ENCODE measurements at places on chromosomes 4 and X.

- no peak for DNase-seq
Measured at GRCh38 chr4:90841676-90842075, 714.5 kb downstream of the CCSER1 start.

- DNase-seq: no peak
Measured at GRCh38 chr4:132502096-132502552, 647.0 kb upstream of the PCDH10 start.

DNA sequence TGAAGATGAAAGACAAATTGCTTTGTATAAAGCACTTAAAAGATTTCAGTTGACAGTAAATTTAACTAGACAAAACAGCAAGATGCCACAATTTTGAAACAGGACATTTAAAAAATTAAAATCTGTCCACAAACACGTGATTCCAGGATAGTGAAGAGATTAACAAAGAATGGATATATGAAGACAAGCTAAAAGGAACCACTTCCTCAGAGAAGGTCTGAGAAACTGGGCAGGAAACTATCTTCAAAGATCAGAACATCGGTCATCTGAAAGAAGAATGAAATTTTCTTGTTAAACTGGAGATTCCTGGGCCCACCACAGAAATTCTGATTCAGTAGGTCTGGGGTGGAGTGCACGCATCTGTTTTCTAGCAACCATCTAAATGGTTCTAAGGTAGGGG is 1.4 kb downstream of the RWDD4 start:
- DNase-seq: no peak

DNA sequence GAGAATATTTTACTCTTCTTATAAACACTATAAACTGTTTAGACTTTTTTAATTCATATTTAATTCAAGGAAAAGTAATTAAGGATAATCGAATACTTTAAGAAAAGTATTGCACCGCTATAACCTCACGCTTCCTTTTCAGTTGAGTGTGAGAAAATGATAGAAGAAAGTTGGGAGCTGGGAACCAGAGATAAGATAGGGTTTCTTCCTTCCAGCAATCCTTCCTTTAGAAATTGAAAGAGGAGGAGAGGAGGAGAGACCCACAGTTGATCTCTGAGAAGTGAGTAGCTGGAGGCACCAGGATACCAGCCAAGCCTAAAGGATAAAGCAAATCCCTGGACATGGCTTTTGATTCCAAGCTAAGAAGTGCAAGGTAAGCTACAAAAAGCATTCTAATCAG is 242.3 kb upstream of the NOCT start:
- no peak for DNase-seq

DNA sequence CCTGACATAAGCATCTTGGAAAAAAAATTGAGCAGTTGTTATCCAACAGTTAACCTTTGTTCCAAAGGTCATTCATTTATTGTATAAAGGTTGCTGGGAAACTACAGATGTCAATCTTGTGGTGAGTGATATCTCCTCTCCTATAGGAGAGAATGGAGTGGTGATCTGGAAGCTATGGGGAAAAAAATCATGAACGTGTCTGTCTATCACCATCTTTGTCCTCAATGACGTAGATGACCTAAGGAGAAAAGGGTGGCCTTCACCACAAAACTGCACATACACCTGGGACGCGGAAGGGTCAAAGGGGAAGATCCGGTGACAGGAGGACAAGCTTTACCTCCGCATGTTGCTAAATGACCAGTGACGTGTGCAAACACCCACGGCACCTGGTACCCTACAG is 27.3 kb downstream of the ASB5 start:
- no peak for DNase-seq

DNA sequence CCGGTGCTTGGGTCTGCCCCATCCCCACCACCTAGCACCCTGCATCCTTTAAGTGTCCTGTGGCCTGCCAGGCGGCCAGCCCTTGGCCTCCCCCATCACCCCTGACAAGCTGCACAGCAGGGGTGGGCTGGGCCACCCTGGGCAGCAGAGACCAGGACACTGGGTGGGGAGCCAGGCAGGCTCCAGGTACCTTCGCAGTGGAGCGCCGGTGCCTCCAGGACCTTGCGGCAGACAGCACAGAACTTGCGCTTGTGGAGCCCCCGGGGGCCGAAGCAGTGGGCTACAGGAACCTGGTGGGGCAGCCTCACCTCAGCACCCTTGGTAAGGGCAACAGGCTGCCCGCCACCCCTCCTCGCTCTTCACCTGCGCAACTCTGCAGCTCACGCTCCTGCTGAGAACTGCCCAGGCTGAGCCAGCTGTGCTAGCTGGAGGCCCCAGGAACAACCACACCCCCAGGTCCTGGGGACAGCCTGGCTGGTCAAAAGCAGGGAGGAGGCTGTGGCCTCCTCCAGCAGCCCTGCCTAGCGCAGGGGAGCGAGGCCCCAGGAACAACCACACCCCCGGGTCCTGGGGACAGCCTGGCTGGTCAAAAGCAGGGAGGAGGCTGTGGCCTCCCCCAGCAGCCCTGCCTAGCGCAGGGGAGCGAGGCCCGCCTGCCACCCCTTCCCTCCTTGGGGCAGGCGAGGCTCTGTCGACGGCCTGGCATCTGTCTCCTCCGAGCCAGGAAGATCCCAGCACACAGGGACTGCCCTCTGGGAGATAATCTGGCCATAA is 4.6 kb downstream of the DGKQ start:
- no peak for DNase-seq

DNA sequence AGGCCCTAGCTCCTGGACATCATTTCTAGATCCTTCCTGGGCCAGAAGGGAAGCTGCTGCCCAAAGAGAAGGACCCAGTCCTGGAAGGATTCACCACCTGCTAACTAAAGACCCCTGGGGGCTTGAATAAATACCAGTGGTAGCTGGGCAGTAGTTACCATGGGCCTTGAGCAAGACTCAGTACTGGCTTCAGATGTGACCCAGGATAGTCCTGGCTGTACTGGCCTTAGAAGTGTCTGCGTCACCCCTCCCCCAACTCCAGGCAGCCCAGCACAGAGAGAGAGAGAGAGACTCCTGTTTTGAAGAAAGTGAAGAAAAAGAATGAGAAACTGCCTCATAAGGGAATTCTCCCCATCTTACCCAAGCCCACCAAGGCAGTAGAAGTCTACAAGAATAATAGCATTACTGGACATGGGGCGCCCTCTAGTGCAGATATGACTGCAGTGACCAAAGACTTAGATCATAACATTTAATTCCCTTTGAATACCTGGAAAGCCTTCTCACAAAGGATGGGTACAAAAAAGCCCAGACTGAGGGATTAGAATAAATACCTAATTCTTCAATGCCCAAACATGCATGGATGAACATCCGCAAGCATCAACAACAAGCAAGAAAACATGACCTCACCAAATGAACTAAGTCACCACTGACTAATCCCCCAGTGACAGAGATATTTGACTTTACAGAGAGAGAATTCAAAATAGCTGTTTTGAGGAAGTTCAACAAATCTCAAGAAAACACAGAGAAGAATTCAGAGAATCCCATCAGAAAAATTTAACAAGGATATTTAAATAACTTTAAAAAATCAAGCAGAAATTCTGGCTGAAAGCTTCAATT is 171.8 kb downstream of the HNRNPD start:
- DNase-seq: peak; percentile 20

DNA sequence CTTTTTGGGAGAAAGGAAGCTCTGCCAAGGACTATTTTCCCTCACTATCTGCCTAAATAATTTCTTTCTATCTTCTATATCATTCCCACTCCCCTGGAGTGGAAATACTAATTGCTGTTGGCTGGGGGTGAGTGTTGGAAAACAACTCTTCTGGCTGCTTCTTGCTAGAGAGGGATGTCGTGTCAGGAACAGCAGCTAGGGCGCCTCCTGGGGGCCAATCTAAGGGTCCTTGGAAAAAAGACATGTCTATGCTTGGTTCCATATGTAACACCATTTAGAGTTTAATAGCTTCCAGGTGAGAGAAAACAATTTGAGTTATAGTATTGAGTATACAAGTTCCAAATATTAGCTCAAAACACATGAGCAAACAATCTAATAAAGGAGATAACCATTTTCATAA is 111.3 kb downstream of the MAGEE1 start:
- DNase-seq: no peak

- DNase-seq: peak; percentile 42
Measured at GRCh38 chr4:123564758-123565346, 168.3 kb downstream of the SPRY1 start.

GRCh38 chrX:154739952-154740465 is 10.9 kb downstream of the GAB3 start:
- no peak for DNase-seq

- DNase-seq: no peak
Measured at GRCh38 chrX:56763556-56764152, 34.6 kb downstream of the NBDY start.

DNA sequence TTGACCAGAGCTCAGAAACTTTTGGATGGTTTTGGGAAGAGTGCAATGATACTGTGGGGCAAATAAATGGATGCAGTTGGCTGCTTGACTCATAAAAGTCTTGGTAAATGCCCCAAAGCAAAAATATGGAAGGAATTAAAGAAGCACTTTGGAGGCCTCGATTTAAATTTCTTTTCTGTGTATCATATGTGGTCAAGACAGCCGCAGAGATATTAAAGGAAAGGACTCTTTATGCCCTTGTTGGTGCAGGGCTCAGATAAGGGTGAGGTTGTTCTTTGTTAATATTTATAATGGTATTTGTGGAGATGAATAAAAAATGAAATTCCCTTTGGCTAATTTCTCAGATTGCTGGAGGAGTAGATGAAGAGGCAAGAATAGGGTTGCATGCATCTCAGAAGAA is 90.2 kb downstream of the NHS start:
- DNase-seq: no peak

DNA sequence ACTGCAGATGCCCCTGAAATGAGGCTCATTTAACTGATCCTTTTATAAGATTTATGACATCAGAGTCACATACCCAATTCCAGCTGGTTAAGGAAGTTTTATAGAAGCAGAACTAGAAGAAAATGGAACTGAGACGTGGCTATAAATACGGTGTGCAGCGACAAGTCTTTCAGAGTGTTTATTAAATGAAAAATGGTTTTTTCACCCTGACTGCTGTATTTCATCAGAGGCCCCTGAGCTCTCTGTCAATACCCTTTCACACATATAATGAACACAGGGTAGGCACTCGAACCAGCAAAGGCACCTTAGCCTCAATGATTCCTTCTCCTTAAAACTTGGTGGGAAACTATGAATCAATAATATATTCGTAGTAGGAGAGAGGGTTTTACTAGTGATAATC is 380.8 kb upstream of the ANXA10 start:
- no peak for DNase-seq

- no peak for DNase-seq
Measured at GRCh38 chrX:112874614-112875013, 34.0 kb upstream of the AMOT start.

DNA sequence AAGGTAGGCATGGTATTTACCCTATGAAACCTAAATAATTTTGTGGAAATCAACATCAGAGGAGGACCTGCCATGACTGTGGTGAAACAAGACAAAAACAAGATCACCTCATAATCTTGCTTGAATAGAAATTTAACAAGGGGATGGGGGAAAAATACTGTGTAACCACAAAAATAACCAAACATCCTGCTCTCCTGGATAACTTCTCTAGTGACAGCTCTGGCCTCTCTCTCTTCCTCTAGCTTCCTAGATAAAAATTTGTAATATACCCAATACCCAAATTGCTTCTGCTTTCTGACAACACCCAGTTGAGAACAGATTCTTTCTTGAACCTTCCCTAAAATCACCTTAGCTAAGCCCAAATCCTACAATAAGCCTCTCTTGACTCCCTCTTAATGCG is 11.9 kb upstream of the TIGD2 start:
- DNase-seq: no peak

DNA sequence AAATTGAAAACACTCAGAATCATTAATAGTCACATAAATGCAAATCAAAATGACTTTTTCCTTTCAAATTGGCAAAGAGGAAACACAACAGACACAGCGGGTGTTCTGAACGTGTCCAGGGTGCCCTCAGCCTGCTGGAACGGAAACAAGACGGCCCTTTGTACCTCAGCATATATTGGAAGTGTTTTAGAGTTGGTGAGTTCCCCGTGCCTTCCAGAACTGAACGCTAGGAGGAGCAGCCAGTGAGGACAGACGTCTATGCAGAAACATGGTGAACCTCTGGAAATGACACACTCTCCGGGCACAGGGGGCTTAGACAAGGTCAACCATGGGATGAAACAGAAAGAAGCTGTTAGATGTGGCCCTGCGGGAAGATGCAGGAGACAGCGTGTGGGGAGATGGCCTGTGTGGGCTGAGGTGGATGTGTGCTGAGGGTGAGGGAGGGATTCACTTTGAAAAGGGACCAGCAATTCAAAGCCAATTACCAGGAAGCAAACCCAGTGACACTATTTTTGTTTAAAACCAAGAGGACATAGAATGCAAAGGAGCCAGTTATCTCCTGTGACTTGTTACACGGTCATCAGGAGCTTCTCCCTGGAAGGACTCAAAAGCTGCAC is 40.4 kb downstream of the RNF212 start:
- DNase-seq: peak; percentile 45

- DNase-seq: no peak
Measured at GRCh38 chrX:151922692-151923091, 10.0 kb downstream of the MAGEA4 start.

DNA sequence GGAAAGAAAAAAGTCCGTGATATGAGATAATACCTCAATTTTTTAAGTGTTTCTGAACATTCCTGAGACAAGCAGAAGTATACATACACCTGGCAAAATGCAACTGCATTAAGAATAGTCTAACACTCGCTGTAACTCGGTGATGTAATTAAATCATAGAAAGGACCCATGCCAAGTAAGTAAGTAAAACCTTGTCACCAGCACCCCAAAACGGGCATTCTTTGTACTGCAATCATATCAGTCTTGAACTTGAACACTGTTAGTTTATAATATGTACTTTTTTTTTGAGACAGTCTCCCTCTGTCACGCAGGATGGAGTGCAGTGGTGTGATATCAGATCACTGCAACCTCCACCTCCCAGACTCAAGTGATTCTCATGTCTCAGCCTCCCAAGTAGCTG is 47.4 kb downstream of the SMIM14 start:
- no peak for DNase-seq

DNA sequence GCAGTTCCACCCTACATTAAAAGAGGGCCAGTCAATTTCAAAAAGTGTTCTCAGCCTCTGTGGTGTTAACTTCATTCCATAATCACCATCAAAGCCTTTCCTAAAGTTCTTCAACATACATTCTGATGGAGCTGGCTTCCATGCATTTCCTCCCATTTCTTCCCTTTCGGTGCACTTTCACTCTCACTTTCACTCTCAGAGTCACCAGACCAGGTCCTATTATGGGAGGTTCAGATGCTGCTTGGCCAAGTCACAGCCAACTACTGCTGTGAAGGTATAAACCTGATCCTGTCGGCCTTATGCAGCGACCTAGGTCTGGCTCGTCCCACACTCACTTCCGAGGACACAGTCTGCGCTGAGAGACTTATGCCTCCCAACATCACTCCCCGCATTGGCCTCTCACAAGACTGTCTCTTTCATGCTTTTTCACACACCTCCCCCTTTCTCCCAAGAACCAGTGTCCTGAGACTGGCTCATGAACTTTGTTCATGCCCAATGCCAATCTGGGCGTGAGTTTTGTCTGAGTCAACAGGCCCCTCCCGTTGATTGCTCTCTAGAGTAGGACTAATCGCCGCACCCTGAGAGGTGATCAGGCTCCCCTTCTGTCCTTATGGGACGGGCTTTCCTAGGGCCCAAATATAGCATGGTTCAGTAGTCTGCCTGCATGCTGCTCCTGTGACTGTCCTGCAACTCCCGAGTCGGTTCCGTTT is 60.8 kb upstream of the XAGE1B start:
- DNase-seq: no peak

Measured in stimulated activated CD4-positive, alpha-beta T cell treated with anti-CD3 and anti-CD28 coated beads, Interleukin-4, amount 100 ng/mL, for 4 hours (primary cell).